Left lung (tissue), 14 donors: ENCODE measurements at places on chromosomes 7 and 10.
A peak's percentile ranks its signal among the peaks of the same experiment; 100 is the strongest.

DNA sequence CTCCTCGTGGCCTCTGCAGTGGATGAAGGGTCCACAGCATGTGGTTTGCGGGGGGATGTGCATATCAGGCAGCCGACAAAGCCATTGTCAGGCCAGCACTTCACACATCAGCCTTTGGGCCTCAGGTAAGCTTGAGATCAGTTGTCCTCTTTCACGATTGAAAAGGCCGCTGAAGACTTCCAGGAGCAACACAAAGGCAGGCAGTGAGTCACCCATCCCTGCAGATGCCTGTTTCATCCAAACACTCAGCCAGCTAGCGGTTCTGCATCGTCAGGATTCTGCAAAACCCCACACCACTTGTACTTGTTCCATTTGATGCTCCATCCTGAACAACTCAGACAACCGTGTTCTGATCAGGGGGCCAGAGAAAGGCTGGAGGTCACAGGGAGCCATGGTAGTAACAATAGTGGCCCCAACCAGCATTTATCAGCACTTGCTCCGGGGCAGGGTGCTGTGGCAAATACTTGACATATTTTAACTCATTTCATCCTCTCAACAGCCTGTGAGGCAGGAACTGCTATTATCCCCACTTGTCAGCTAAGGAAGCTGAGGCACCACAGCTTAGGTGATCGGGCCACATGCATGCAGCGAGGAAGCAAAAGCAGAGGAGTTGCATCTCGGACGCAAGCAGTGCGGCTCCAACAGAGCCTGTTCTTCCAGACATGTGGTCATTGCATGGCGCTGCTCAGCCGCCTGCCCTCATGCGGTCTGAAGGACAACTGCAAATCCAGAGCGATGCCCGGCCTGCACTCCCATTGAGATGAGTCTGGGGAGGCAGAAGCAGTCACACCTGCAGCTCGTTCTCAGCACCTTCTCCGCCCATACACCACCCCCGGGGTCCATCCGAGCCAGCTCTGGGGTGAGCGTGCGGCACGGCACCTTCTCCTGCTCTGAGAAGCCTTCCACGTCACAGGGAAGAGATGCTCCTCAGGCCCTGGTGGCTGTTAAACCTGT is 144.9 kb downstream of the PAXIP1 start:
- H3K4me3 ChIP-seq, result no peak overlapping the region
- H3K36me3 ChIP-seq, result no peaks in the 10 kb centered on the region
- H3K27me3 ChIP-seq, result no peaks in the 10 kb centered on the region
- H3K27ac ChIP-seq, result no peak overlapping the region
- no peak for DNase-seq

DNA sequence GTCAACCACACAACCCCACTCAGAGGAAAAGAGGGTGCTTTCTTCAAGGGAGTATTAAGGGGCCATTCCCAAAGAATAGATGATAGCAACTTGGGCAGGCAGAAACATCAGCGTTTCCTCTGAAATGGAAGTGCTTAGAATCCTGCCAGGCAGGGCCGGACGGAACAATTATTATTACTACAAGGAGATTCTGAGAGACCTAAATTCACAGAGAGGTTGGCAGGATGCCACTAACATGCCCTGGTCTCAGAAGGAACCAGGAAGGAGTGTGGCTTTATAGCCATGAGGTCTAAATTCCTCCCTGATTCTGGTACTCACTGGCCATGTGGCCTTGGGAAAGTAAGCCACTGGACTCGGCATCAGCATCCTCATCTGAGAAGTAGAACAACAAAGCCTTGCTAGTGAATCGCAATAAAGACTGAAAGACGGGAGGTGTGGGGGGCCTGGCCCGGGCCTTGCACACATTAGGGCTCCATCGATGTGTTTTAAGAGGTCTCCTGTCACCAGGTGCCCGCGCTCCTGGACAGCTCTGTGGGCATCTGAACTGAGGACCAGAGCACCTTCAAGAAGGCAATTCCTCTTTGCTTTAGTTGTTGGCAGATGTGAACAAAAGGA is 131.5 kb downstream of the OAT start:
- H3K27ac ChIP-seq, result no peak overlapping the region
- H3K27me3 ChIP-seq, result no peaks in the 10 kb centered on the region
- no peaks in the 10 kb centered on the region for H3K36me3 ChIP-seq
- H3K4me3 ChIP-seq, result no peak overlapping the region

DNA sequence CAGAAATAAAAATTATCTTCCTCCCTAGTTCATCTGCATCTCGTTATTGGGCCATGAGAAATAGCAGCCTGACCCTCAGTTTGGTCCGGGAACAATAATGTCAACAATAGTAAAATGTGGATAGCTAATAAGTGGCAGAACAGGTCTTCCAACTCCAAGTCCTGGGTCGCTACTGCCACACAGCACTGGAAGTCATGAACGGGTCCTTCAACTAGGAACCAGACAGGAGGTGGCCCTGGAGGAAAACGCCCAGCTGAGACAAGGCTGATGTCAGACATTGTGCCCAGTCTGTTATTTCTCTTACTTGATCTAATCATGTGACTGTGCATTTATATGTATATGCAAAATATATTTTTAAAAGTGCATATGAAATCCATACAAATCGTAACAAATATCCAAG is 51.8 kb downstream of the PYROXD2 start:
- no peaks in the 10 kb centered on the region for H3K27me3 ChIP-seq
- peak; percentile 60 for DNase-seq
- H3K27ac ChIP-seq, result no peak overlapping the region

DNA sequence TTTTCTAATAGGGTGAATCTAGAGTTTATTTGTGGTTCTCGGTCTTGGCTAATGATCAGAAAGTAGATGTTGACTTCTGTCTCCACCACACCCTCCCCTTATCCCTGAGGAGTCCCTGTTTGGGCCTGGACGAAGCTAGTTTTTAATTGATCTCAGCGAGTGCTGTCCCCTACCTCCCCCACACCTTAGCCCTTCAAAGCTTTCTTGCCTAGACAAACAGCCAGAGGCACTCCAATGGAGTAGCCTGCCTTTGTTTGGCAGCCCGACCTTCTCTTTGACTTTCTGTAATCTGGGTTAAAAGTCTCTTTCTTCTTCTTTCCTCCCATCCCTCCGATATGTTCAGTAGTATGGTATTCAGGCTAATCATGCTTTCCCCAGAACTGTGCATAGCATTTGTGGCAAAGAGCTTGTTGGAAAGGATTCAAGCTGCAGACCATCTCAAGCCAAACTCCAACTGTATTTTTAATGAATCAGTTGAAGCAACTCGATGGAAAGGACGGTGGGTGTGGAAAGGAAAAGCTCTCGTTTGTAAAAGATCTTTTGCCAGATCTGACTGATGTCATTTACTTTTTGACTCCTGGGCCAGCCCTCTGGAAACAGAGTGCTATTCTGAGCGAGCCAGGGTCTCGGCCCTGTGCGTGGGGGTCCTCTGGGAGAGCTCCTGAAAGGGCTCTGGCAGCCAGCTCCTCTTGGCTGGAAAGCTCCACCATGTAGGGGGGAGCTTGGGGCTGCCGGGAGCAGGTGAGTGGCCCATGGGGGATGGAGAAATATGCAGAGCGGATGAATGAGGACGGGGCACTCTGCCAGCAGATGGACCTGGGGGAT is 4.5 kb downstream of the FAM180A start:
- H3K27me3 ChIP-seq, result no peaks in the 10 kb centered on the region
- peak overlapping the region; percentile 26 for H3K27ac ChIP-seq
- no peak for DNase-seq
- no peaks in the 10 kb centered on the region for H3K36me3 ChIP-seq

DNA sequence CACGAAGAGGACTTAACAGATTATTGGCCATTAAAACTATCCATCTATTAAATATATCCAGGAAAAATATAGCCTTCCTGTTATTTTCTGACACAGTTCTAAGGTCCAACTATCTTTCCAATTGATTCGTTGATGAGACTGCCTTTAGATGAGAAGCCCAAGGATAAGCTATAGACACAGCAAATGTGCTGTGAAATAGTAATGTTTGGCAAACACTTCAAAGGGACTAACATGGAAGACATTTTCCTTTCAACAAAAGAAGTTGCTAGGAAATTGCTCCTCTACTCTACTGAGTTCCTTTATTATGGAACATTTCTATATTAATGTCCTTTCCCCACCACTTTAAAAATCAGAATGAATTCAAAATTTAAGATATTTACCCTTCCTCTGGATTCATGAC is 38.5 kb downstream of the CCDC186 start:
- no peaks in the 10 kb centered on the region for H3K4me1 ChIP-seq
- H3K36me3 ChIP-seq, result peaks cover 75% of the 10 kb centered on the region
- no peak for DNase-seq
- no peak overlapping the region for H3K27ac ChIP-seq
- no peak overlapping the region for H3K4me3 ChIP-seq

- no peak overlapping the region for H3K4me3 ChIP-seq
- H3K27me3 ChIP-seq, result peaks cover 8% of the 10 kb centered on the region
- no peak for DNase-seq
Observed at GRCh38 chr7:129066290-129067131, 11.6 kb upstream of the TNPO3 start.

- no peaks in the 10 kb centered on the region for H3K27me3 ChIP-seq
- peaks cover 4% of the 10 kb centered on the region for H3K4me1 ChIP-seq
- no peak overlapping the region for H3K4me3 ChIP-seq
- no peaks in the 10 kb centered on the region for H3K36me3 ChIP-seq
- H3K27ac ChIP-seq, result peak overlapping the region; percentile 21
- DNase-seq, result no peak
Observed at GRCh38 chr10:24947304-24948097, 4.9 kb downstream of the PRTFDC1 start.

GRCh38 chr10:123995082-123995460 is 98.3 kb downstream of the CHST15 start:
- H3K4me3 ChIP-seq, result peak overlapping the region; percentile 26
- peaks cover 63% of the 10 kb centered on the region for H3K4me1 ChIP-seq
- DNase-seq, result no peak

DNA sequence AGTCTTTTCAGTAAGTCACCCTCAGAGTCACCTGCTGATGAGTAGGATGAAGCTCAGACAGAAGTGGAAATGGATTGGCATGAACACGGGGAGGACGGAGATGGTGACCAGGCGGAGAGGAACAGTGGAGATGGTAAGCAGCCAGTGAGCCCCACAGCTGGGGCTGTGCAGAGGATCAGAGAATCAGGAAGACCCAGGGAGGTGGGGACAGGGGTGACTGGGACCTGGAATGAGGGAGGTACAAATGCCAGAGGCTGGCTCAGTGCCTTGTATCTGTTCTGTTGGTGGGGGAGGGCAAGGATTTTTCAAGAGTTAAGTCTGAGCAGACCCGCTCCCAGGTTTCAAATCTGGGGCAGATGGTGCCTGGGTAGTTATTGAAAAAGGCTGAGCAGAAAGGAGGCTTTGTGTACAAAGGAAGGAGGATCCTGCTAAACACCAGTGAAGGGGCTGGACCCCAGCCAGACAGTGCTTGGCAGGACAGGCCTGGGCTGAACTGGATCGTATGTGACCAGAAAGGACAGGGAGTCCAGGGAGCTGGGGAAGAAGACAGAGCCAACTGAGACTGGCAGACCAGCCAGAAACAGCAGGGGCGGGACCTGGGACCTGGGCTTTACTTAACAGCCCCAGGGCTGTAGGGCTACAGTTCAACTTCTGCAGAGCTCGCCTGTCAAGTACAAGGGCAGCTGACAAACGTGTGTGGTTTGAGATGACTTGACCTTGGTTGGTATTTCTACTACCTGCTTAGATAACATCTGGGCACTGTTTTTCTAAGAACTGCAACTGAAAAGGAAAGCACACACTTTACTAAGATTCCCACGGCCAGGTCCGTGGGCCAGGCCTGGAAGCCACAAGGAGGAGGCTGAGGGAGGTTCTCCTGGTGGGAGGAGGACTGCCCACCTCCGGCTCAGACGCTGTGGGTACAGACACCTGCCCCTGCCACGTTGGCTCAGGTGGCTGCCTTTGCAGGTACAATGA is 13.2 kb upstream of the FRMPD2 start:
- peaks cover 3% of the 10 kb centered on the region for H3K4me1 ChIP-seq
- peak; percentile 67 for DNase-seq
- H3K4me3 ChIP-seq, result no peak overlapping the region
- H3K27ac ChIP-seq, result no peak overlapping the region

DNA sequence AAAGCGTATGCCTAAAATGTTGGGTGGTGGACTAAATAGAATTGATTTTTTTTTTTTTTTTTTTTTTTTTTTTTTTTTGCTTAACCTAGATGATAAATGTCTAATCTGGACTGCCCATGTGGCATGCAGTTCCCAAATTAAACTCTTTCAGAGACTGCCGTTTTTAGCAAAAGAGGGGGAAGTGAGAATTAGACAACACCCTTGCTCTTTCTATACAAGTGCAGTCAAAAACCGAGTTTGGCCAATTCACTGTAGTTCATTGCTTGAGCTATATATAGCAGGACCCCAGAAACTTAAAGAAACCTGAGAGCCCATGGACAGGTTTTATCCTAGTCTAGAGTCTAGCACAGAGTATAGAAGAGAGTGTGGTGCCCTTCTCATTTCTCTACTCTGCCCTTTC is 141.9 kb downstream of the GRM3 start:
- H3K27me3 ChIP-seq, result no peaks in the 10 kb centered on the region
- no peak overlapping the region for H3K4me3 ChIP-seq
- no peaks in the 10 kb centered on the region for H3K36me3 ChIP-seq
- no peak for DNase-seq
- H3K4me1 ChIP-seq, result no peaks in the 10 kb centered on the region

DNA sequence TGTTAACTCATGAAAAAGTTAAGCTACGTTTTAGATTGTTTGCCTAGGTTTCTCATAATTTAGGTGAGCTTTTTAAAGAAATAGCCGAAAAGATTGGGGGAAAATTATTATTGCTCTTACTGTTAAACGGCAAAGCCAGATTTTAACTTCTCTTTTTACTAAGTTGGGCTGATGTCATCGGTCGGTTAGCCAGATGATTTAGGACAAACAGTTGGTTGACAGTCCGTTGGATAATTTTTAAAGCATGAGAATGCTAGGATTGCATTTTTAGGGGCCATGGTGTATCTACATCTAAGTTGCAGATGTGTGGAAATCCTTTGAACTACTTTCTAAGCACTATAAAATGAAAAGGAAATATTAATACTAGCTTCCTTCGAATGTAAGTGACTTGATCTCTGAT is 280.9 kb upstream of the AKR1E2 start:
- DNase-seq, result no peak
- no peak overlapping the region for H3K4me3 ChIP-seq
- no peaks in the 10 kb centered on the region for H3K36me3 ChIP-seq
- no peak overlapping the region for H3K27ac ChIP-seq
- H3K27me3 ChIP-seq, result no peaks in the 10 kb centered on the region

DNA sequence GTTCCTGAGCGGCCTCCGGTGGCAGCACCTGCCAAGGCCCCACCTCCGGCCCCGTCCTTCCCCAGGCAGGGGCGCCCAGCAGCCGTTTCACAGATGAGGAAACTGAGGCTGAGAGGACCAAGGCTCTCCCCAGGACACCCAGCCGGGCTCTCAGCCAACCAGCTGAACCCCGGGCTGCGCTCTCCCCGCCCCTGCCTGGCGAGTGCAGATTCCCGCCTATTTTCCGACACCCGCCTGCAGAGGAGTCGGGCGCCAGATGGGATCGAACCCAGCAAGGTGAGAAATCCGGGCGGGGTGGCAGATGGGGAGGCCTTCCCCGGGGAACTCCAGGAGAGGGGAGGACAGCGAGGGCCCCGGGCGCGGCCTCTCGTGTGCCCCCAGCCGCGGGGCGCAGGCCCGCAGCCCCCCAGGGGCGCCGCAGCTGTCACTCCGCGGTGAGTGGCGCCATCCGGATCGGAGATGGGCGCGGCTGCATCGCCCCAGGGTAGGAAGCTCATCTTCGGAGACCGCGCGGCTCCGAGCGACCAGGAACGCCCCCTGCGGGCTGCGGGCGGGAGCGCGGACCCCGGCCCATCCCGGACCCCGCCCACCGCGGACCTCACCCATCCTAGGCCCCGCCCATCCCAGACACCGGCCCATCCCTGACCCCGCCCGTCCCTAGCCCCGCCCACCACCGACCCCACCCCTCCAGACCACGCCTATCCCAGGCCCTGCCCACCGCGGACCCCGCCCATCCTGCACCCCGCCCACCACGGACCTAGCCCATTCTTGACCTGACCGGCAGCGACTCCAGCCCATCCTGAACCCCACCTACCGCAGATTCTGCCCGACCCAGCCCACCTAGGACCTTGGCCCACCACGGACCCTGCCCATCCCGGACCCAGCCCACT is 90.3 kb downstream of the MICALL2 start:
- H3K27me3 ChIP-seq, result peaks cover 25% of the 10 kb centered on the region
- H3K4me1 ChIP-seq, result no peaks in the 10 kb centered on the region
